Activated gamma-delta T cell (primary cell): ENCODE measurements at places on chromosomes 11 and 22.

- DNase-seq: no peak
These were observed 52.7 kb upstream of the SHANK2 start for GRCh38 chr11:71305041-71305440.

DNA sequence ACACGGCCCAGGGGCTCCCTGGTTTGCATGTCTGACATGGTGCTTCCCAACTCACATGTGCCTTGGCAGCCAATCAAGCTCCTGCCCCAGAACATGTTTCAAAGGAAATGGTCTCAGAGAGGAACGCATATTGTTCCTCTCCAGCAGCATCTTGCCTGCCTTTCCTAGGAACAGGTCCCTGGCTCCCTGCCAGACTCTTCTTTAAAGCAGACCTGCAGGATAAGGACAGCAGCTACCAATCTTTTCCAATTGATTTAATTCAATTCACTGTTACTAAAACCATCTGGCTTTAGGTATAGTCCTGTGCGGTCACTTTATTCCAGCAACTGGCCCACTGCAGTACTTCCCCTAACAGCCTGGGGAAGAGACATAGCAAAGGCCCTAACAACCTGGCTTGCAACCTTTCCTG lies 79.9 kb downstream of the AMBRA1 start:
- DNase-seq: no peak

GRCh38 chr11:68692115-68692514 lies 7.8 kb downstream of the GAL start:
- DNase-seq: no peak

- no peak for DNase-seq
These were observed 742.5 kb downstream of the ETS1 start for GRCh38 chr11:127844876-127845275.

GRCh38 chr11:126415669-126416420 lies 60.4 kb downstream of the ST3GAL4 start:
- DNase-seq: no peak

DNA sequence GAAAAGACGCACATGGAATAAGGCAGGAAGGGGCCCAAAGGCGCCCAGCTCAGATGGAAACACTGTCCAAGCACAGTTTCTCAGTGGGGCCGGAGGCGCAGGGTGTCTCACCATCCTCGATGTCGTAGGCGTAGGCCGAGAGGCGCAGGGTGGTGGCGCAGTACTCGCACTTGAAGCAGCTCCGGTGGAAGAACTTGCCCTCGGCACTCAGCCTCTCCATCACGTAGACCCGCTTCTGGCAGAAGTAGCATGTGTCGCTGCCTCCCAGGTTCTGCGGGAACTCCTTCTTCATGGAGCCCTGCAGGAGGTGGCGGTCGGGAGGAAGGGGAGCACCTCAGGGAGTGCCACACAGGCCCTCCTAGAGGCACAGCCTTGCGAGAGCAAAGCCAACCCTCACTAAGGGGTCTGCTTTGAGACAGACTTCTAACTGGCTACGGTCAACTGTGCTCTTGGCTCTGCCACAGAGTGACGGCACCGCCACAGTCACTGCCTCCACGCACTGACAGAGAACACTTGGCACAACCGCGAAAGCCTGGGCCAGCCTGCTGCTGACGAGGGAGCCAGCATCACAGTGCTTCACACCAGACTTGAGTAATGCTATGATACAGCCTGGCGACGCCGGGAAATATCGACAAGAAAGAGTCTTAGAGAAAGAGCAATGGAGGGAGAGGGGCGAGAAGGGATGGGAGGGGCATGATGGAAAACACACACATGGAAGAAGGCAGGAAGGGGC lies 97.6 kb upstream of the BID start:
- DNase-seq: no peak

- DNase-seq: no peak
These were observed 219.4 kb downstream of the CADM1 start for GRCh38 chr11:115284773-115285172.

GRCh38 chr22:23207729-23208393 lies 27.6 kb downstream of the BCR start:
- no peak for DNase-seq

DNA sequence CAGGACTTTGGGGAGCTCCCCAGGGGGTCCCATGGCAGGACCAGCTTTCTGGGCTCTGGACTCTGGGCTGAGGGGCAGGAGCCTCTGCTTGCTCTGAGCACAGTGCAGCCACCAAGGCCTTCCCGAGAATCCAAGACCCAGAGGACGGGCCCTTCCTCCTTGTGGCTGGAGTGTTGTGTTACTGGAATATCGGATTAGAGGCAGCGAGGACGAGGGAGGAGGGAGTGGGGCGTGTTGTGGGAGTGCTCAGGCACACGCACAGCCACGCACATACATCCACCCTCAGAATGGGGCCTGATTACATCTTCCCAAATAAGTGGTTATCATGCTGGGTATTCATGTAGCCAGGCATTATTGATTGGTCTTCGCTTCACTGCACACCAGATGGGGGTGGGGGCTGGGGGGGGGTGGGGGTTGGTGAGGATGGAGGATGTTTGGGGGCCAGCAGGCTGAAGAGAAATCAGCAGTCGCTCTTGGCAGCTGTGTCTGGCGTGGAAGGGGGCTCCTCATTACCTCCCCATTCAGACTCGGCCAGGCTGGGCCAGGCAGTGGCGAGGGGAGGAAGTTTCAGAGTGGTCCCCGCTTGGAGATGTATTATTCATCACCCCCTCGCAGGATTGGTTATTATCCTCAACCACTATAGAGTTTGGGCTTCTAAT lies 120.9 kb downstream of the ST3GAL4 start:
- DNase-seq: no peak

GRCh38 chr22:24156141-24156912 lies 25.0 kb upstream of the SUSD2 start:
- peak; percentile 71 for DNase-seq

DNA sequence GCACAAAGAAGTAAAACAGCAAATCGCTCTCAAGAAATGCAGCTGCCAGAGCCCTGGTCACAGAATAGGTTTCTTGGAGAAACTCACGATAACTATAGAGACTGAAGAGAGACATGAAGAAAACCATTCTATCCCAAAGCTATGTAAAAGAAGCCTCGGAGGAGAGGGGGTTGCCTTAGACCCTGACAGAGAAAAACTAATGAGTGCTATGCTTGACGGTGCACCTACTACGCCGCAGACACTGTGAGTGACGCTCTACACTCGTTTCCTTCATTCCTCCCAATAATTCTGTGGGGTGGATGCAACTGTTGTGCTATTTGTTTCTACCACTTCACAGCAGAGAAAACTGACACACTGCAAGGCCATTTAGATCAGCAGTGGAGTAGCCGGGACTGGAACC lies 121.8 kb downstream of the ETS1 start:
- DNase-seq: no peak

- DNase-seq: no peak
These were observed 1.0 kb upstream of the YPEL4 start for GRCh38 chr11:57650739-57651090.

GRCh38 chr11:44628730-44629700 lies 63.6 kb downstream of the CD82 start:
- DNase-seq: no peak

DNA sequence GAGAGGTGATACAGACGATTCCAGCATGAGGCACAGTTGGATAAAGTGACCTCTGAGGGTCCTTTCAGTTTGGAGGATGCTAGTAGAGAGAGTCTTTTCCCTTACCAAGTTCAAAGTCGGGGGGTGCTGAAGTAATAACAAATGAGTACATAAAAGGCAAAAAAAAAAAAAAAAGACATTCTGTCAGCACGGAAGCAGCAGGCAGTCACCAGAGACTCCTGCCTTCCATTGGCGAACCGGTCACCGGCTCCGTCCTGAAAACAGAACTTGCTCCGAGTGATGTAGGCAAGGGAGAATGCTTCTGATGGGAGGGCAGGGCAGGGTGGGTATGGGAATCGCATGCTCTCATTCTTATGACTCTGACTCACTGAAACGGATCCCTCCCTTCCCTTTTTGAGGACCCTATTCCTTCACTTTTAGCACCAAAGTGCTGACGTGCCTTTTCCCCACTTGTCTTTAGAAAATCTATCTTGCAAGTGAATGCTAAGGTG lies 65.9 kb downstream of the PRR5L start:
- DNase-seq: no peak

- no peak for DNase-seq
These were observed 16.0 kb upstream of the FTH1 start for GRCh38 chr11:61983419-61983818.

- no peak for DNase-seq
These were observed 88.9 kb upstream of the DDI1 start for GRCh38 chr11:103947546-103947919.

DNA sequence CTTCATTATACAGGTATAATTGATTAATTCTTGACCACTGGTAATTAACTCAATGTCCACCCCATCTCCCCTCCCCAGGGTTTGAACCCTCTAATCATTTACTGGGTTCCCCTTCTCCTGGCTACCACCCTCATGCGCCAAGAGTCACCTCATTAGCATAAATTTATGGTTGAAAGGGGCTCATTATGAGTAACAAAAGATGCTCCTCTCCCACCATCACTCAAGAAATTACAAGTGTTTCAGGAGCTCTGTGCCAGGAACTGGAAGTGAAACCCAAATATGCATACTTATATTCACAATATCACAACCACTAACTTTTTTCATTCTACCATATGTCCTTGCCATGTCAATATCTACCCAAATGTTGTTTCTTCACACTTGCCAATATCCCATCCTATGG lies 7.8 kb upstream of the STIP1 start:
- no peak for DNase-seq

- DNase-seq: no peak
These were observed 74.6 kb upstream of the SEPTIN5 start for GRCh38 chr22:19639610-19640135.

- DNase-seq: no peak
These were observed 17.4 kb upstream of the ETS1 start for GRCh38 chr11:128604723-128605122.

DNA sequence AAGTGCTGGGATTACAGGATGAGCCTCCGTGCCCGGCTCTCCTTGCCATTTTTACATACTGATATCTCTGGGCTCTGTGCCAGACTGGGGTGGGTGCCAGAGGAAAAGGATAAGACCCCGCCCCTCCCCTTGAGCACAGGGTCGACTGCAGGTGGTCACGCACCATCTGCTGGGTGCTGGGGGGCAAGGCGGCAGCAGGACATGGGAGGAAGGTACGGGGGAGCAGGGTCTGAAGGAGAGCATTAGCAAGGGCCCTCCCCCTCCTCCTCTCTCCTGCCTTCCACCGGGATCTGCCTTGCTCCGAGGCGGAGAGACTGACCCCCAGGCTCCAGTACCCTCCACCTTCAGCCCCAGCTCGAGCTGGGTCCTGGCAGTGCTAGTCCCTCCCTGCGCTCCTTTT lies 9.7 kb upstream of the PGA3 start:
- no peak for DNase-seq

DNA sequence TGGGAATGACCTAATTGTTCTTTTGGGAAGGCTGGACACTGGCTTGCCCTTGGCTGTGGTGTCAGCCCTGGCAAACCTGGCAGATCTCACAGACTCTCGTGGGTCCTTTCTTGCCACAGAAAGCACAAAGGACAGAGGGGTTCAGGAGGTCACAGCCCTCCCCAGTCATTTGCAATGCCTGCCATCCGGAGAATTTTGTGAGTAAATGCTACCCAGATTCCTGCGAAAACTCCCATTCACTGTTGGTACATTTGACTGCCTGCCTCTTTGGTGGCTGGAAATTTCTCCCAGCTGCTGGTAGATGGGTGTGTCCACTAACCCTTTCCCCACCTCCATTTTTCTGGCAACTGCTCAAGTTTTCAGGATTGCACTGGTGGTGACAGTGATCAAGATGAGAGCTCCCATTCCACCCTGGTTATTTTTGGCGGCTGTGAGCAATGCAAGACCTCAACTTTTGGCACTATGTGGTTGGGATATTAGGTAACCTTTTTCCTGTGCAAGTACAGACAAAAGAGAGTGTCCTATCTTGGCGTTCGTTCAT lies 155.7 kb downstream of the NAV2 start:
- DNase-seq: no peak

- DNase-seq: no peak
These were observed 33.6 kb downstream of the MAP6 start for GRCh38 chr11:75635066-75635862.

GRCh38 chr11:63598556-63598955 lies 15.7 kb downstream of the PLAAT3 start:
- no peak for DNase-seq

DNA sequence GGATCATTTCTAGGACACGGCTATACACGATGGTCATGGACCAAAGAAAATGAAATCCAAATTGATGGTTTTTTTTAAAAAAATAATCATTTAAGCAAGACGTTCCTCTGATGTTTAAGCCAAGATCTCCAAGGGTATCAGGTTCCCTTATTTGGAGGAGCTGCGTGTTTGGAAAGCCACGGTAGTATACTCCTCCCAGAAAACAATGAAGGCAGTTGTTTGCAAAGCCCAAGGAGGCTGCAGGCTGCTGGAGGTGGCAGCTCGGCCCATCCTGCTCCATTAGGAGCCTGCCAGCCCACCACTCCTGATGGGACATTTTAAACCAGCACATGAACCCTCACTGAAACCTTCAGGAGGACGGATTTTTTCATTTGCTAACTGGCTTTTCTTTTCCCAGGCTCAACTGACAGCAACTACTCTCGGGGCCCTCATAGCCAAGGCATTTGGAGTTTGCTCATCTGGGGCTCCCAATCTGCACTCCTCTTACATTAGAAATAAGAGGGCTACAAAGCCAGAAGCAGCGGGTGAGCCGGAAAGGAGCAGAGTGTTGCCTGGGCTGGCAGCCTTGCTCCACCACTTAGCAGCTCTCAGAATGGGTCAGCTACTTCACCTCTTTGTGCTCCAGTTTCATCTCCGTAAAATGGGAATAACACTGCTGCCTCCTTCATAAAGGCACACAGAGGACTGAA lies 58.4 kb downstream of the ABTB2 start:
- no peak for DNase-seq

- DNase-seq: no peak
These were observed 29.1 kb upstream of the NARS2 start for GRCh38 chr11:78603792-78604191.

GRCh38 chr22:47391169-47392053 lies 629.0 kb downstream of the TBC1D22A start:
- DNase-seq: no peak

DNA sequence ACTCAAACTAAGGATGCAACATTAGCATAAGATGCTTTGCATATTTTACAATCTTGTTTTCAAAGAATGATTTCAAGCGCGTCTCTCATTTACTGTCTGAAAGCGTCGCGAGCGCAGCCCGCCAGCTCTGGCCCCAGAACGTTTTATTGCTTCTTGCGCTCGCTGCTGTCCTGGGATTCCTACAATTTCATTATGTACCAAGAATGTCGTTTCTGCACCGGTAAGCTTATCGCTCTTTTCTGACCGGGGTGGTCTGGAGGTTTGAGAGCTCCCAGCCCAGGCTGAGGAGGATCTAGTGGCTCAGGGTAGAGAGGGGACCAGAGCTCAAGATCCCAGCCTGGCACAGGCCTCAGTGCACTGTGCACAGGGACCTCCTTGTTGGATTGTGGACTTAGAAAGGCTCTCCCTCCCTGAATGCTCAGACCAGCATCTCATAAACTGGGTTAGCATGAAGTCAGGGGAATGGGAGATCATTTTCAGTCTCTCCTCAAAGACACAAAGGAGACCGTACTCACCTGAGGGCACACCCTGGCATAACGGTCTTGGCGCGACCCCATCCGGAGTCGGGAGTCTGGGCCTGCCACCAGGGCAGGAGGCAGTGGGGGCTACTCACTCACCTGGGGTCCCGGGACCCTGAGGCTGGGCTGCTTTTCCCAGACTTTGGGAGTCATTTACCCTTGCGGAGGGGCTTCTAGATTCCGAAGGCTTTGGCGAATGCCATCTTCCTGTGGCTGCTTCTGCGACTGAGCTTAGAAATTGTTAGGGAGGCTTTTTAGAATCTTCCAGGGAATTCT lies 817.4 kb downstream of the BRD1 start:
- DNase-seq: no peak
